Renal pelvis (tissue), 12 donors: ENCODE measurements at places on chromosomes 2 and 18.

- DNase-seq, result no peak
These were observed 482.0 kb downstream of the TSN start for GRCh38 chr2:122237450-122237849.

GRCh38 chr2:235418918-235419317 is 74.9 kb upstream of the AGAP1 start:
- DNase-seq, result no peak

GRCh38 chr2:190343089-190343535 is 277 bp upstream of the INPP1 start:
- DNase-seq, result no peak

DNA sequence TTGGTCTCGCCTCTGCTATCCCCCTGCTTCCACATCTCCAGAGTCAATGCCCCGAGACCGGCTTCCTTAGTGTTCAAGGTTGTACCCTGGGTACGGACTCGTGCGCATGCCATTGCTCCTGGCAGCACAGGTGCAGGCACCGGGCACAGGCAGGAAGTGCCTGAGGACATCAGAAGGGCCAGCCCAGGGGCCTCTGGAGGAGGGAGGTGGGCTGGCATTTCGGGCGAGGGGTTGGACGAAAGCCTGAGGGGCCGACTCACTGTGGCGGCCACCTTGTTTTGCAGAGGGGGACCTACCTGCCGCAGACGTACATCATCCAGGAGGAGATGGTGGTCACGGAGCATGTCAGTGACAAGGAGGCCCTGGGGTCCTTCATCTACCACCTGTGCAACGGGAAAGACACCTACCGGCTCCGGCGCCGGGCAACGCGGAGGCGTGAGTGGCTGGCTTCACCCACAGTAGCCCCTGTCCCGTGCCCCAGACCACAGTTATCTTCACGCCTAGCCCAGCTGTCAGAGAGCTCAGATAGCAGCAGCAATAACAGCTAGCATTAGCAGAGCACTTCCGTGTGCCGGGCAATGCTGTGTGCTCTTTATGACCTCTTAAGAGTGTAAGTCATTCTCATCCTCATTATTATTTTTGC is 12.5 kb downstream of the ITM2C start:
- no peak for DNase-seq

GRCh38 chr2:220856486-220856885 is 715.6 kb downstream of the EPHA4 start:
- no peak for DNase-seq

GRCh38 chr18:28366676-28367075 is 189.7 kb upstream of the CDH2 start:
- DNase-seq, result no peak

DNA sequence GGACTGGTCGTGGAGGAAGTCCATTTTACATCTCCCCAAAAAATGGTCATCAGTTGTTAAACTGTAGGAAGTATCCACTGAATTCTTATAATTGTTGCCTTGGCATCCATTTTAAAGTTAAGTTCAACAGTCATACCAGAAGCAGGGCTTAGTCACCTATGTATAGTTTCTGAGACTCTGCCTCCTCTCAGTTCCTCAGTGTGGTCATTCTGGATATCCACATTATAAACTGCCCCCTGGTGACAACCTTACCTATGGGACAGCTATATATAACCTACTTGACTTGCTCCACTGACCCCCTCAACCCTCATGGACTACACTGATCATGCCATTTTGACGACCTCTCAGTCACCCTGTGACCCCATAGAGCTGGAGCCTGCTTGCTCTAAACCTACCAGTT is 617.0 kb downstream of the LRP1B start:
- DNase-seq, result no peak

DNA sequence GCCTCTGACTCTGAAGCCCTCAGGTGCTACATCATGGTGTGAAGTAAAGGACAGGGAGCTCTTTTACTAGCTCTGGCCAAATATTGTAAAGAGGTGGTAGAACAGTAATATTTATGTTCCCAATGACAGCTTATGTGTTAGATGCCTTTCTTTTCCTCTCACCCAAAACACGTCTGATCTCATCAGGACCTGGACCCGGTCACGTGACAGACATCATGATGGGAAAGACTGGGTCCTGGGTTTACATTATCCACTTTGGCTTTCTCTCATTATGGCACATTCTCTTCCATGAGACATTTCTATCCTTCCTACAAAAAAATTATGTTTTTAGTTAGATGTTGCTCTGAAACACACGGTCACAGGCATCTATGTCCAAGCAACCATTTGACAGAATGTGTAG is 548.7 kb upstream of the CDH7 start:
- no peak for DNase-seq

DNA sequence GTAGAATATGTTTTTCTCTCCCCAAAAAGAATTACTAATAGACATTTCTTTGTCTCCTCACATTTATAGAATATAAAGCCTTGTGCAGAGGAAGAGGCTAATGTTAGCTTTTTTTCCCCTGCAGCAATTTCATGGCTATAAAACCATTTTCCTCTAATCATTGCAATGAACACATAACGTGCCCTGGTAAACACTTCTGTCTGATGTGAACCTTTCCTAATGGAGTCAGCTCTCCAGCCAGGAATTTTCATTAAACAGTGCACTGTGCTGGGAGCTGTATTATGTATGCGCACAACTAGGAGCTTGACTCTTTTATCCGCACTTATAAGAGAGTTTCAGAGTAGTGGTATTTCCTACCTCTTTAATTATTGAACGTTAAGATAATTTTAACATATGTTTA is 63.9 kb upstream of the SPATS2L start:
- DNase-seq, result no peak

DNA sequence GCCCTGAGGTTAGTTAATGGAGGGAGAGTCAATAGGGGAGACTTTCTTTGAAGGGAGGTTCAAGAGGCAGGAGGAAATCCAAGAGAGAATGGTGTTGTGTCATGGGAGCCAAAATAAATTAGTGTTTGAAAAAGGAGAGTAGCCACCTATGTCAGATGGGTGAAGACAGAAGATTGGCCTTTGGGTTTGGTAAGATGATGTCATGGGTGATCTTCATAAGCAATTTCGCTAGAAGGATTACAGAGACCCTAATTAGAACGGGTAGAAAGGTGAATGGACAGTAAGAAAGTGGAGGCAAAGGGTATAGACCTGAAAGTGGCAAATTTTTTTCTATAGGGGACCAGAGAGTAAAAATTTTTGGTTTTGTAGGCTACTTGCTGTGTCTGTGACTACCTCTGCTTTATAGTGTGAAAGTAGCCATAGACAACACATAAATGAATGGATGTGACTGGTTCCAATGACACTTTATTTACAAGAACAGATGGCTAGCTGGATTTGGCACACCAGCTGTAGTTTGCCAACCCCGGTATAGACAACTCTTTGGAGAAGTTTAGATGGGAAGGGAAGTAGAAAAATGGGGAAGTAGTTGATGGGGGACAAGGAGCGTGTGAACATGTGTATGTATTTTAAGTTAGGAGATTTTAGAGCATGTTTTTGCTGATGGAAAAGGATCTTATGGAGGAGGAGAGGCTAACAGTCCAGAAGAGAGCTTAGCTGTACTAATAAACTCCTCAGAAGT is 9.3 kb downstream of the STAMBP start:
- DNase-seq, result no peak

GRCh38 chr2:138620431-138620830 is 118.9 kb downstream of the SPOPL start:
- DNase-seq, result no peak

DNA sequence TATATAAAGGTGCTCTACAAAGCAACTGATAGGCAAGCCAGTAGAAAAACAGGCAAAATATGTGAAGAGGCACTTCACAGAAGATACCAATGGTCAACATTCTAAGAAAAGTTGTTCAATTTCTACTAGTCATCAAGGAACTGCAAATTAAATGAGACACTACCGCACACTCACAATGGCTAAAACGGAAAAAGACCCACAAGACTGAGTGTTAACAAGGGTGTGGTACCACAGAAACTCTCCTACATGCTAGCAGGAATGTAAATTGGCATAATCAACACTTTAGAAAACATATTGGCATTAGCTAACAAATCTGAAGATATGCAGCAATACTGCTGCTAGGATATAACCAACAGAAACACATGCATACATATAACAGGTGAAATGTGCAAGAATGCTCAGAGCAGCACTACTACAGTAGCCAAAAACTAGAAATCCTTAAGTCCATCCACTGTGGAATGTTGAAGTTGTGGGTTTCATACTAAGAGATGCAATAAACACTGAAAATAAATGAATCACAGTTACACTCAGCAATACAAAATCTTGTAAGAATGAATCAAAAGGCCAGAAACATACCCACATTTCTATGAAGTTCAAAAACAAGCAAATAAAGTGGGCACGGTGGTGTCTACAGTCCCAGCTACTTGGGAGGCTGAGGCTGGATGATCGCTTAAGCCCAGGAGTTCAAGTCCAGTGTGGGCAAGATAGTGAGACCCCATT is 9.2 kb downstream of the RNU4ATAC start:
- DNase-seq, result no peak

- no peak for DNase-seq
These were observed 289.1 kb downstream of the GULP1 start for GRCh38 chr2:188580738-188581137.

DNA sequence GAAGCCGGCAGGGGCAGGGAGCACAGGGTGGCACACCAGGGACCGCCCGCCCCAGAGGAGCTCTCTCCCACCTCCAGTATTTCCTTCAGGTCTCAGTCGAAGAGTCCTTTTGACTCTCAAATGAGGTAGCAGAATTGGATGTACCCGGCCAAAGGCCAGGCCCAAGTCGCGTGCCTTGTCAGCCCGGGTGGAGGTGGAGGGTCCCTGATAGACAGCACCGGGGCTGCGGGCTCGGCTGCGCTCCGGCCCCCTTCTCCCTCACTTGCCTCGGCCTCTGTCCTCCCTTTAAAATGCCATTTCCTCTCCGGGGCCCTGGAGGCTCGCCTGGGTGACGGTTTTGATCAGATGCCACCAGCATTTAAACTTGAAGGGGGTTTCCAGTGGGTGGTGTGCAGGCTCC is 198.9 kb upstream of the SOX11 start:
- no peak for DNase-seq

DNA sequence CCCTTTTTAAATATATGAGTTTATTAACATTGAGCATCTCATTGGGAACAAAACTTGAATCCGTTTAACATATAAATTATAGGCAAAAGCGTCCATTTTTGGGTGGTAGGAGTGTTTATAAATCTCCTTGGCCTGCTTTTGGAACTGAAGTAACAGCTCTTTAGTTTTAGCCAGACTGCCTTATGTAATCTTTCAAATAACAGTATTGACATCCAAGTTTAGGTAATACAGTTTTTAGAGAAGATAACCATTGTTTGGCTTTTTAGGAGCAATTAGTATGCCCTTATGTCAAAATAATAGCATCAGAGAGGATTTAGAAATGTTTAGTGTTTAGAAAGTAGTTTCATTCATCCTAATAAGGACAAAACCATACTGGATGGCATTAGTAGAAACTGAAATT is 361.9 kb downstream of the ARHGAP15 start:
- no peak for DNase-seq

GRCh38 chr2:146870691-146871090 is 974.1 kb upstream of the ACVR2A start:
- no peak for DNase-seq

GRCh38 chr18:8856212-8856611 is 150.9 kb downstream of the MTCL1 start:
- no peak for DNase-seq

- DNase-seq, result no peak
These were observed 180.3 kb downstream of the TMEM182 start for GRCh38 chr2:102942107-102942506.

GRCh38 chr18:9762526-9762925 is 54.4 kb downstream of the RAB31 start:
- no peak for DNase-seq

- DNase-seq, result no peak
These were observed 36.0 kb downstream of the RBMS1 start for GRCh38 chr2:160457588-160457987.

GRCh38 chr2:51420511-51420910 is 388.6 kb upstream of the NRXN1 start:
- no peak for DNase-seq

GRCh38 chr2:173829727-173830126 is 135.4 kb downstream of the SP3 start:
- no peak for DNase-seq

GRCh38 chr2:112157472-112157871 is 19.3 kb downstream of the FBLN7 start:
- DNase-seq, result no peak

DNA sequence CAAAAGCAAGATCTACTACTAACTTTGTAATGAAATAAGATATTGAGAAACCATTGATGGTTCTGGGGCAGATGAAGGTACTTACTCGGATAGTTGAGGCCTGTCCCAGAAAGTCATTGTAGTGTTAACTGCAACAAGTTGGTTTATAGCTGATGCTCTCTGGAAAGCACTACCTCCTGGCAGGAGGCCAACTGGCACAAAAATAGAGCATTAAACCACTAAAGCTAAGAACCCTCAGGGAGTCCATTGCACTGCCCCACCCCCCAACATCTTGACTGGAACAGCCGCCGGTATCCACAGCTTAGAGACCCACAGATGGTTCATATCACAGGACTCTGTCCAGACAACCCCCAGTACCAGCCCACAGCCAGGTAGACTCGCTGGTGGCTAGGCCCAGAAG is 552.5 kb upstream of the CRIM1 start:
- DNase-seq, result no peak

DNA sequence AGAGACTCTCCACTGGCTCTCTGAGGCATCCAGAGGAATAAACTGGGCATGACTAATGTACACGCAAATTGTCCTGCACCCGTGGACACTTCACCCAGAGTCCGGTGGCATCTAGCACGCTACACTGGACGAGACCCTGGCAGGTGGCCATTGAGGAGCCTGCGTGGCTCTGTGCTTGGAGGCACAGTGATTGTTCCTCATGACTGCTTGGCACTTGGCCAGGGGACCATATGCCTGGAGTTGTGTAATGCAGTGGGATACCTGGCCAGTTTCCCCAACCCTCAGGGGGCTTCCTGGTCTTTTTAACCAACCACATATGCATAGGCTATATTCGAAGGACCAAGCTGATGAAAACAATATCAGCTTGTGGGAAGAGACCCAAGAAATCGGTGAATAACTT is 66.6 kb downstream of the MTCL1 start:
- DNase-seq, result no peak

- DNase-seq, result no peak
These were observed 3.3 kb downstream of the TPGS2 start for GRCh38 chr18:36825526-36825925.

DNA sequence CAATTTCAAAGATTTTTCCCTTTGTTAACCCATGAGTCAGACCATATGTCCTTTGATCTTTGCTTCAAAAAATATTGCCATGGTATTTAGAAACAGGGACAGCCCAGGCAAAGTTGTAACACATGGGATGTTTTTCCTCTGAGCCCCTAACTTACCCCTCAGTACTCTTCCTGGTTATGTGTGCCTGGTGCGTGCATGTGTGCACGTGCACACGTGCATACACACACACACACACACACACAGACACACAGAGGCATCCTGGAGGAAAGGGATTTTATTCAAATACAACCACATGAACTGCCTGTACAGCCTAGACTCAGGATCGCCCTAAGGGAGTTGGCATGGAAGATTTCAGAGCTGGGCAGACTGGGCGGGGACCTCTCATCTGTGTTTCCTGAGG is 5.1 kb downstream of the AFF3 start:
- DNase-seq, result no peak

- no peak for DNase-seq
These were observed 9.5 kb downstream of the HS1BP3 start for GRCh38 chr2:20641123-20641985.

- DNase-seq, result no peak
These were observed 124.2 kb downstream of the FSIP2 start for GRCh38 chr2:185862657-185863398.
